Activated naive CD8-positive, alpha-beta T cell treated with anti-CD3 and anti-CD28 coated beads for 36 hours (primary cell): ENCODE measurements at places on chromosomes 16 and 17.

GRCh38 chr16:81276323-81276722, 37.8 kb downstream of the BCO1 start:
- DNase-seq: no peak

DNA sequence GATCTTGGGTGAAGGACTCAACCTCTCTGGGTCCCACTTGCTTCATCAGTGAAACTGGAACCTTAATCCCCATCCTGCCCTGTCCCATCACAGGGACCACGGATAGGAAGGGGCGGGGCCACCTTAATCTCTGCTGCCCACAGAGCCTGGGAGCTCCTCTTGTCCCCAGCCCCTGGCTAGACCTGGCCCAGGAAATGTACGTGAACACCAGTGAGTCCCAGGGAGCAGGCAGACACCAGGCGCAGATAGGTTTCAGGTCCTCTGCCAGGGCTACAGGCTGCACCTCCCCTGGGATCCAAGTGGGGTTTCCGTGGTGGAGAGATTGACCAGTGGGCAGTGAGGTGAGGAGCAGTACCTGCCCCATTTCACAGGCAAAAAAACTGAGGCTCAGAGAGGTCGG, 21.0 kb downstream of the RAB11FIP4 start:
- no peak for DNase-seq

- DNase-seq: no peak
Measured at GRCh38 chr16:49593424-49594040, 219.9 kb downstream of the C16orf78 start.

DNA sequence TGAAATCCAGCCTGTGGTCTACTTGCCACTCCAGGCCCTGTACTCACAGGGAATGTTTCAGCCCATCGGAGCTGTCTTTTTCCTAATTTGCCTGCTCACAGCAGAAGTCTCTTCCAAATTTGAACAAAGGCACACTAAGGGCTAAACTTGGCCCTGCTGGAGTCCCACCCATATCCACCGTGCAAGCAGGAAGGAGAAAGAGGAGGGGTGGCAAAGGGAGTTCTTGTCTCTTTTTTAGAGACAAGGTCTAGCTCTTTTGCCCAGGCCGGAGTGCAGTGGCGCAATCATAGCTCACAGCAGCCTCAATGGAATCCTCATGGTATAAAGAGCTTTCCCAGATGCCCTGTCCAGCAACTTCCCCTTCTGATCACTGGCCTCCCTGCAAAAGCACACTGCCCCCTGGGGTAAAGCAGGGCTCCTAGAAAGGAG, 2.7 kb upstream of the PRM1 start:
- DNase-seq: no peak

GRCh38 chr17:78092794-78093324, 35.7 kb downstream of the TMC6 start:
- no peak for DNase-seq

DNA sequence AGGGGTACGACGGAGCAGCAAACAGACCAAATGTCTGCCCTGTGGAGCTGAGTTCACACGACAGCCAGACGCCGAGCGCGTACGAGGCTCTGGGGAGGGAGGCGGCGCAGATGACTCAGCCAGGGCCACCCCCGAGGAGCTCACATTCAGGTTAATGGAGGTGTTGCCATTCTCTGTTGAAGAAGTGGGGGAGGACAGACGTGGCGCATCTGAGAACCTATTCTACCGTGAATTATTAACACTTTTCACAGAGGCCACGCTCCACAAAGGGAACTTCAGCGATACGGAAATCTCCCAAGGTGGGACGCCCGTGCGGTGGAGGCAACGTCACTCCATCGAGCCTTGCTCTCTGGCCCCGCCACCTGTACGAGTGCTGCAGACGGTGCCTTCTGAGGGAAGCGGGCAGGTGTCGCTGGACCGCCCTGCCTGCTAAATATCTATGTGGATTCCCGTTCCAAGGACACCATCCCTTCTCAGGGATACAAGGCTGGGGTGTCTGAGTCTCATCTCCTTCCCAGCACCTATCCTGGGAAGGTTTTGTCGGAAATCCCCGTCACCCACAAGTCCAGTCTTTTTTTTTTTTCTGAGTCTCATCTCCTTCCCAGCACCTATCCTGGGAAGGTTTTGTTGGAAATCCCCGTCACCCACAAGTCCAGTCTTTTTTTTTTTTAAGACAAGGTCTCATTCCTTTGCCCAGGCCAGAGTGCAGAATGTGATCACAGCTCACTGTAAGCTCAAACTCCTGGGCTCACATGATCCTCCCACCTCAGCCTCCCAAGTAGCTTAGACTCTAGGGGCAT, 19.0 kb downstream of the ABR start:
- DNase-seq: no peak
